ENCODE measurements at places on chromosomes 16 and 17. TPM values are rescaled to one million over a fixed set of nuclear protein-coding genes. Genes with fewer than 3 reads are reported as not detected.

GRCh38 chr16:77711775-77712174 is 10.5 kb upstream of the NUDT7 start:
- DNase-seq: no peak

DNA sequence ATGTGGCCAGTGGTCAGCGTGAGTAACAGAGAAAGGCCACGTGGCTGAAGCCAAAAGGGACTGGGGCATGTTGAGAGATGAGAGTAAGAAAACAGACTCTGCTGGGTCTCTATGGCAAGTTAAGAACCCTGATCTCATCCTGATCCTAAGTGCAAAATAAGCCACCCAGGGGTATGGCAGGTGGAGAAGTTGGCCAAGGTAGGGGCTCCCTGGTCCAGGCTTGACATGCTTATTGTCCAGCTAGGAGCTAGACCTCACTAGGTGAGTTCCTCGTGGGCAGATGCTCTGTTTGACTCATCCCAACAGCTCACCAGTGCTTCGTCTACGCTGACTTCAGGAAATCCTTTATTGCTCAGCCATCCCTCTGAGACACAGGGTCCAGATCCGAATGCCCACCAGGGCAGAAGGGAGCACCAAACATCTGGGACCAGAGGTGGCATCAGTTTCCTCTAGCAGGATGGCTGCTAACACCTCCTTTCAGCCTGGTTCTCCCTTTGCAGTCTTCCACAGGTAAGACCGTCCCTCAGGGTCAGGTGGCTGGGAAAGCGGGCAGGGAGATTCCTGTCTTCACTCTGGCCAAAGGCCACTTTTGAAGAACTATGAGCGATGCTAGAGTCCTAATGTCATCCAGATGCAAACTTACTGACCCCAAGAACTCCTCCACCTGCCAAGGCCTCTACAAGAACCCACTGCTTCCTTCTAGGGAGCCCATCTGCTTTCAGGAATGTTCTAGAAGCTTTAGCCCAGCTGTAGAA is 99.5 kb downstream of the CDYL2 start:
- DNase-seq: no peak

Gene BCAR1
- total RNA-seq: 0.50 TPM

Gene CA7
- 0.28 TPM for total RNA-seq

DNA sequence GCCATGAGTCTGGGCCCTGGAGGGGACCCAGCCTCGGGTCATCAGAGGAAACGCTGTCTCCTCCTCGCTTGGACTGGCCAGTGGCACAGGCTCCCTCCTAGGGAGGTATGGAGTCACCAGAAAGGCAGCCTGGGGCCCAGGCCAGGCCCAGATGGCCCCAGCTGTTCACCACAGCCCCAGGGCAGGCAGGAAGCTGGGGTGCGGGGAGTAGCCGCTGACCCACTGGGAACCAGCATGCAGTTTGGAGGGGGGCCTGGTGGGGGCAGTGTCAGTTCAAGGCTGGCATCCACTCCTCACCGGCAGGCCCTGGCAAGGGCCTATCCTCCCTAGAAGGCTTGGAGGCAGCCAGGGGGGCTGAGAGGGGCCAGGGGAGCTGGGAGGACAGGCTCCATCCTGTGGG is 48.8 kb downstream of the SDK2 start:
- peak; percentile 71 for DNase-seq

DNA sequence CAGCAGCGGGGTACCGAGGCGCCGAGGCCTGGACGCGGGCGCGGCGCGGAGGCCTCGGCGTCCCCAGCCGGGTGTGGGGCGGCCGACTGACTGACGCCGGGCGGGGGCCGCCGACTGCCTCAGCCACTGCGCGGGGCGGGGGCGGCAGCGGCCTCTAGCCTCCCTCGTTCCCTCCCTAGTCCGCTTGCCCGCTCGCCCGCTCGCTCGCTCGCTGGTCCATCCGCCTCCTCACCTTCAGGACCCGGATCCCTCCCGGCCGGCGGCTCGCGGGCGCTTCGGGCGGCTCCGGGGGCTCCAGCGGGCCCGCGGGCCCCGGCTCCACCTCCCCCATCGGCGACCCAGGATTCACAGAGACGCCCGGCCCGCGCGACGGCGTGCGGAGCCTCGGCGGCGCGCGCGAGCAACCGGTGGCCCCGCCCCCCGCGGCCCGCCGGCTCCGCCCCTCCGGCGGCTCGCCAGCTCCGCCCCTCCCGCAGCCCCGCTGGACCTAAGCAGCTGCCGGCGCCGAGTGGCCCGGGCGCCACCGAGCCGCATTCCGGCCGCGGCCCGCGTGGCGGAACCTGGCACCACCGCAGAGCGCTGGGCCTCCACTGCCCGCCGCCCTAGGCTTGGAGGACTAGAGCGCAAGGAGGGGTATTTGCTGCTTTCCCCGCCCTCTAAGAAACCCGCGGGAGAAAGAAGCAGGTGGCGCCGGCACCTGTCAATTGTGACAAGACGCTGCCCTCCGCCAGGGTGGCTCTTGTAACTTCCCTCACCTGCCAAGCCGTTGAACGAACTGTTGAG is 773 bp downstream of the PHLPP2 start:
- peak; percentile 94 for DNase-seq
